ENCODE measurements at places on chromosomes 7 and 10. TPM values are rescaled to one million over a fixed set of nuclear protein-coding genes. Genes with fewer than 3 reads are reported as not detected.

- no peak overlapping the region for H3K4me3 ChIP-seq
- H3K4me1 ChIP-seq, result peaks cover 9% of the 10 kb centered on the region
- peak; percentile 81 for DNase-seq
- peaks cover 7% of the 10 kb centered on the region for H3K27me3 ChIP-seq
These were observed 140.1 kb downstream of the ACTR3B start for GRCh38 chr7:152899548-152900109.

DNA sequence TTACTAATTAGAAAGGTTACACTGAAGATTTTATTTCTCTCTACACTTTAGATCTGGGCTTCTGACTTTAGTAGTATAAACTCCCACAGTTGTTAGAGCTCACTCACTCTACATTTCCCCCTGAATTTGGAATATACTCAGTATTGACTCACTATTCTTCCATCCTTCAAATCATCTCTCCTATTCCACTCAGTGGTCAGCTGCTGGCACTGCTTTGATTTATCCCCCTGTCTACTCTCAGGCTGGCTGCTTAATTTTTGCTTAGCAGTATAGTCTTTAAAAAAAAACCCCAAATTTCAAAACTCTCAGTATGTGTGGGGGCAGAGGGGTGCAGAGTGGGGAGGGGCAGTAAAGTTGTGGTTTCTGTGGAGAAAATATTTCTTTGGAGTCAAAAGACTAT is 68.9 kb downstream of the CDK6 start:
- H3K4me3 ChIP-seq, result no peak overlapping the region
- H3K27ac ChIP-seq, result no peak overlapping the region
- no peaks in the 10 kb centered on the region for H3K36me3 ChIP-seq
- H3K27me3 ChIP-seq, result no peaks in the 10 kb centered on the region
- no peak for DNase-seq

- no peaks in the 10 kb centered on the region for H3K36me3 ChIP-seq
- H3K4me1 ChIP-seq, result no peaks in the 10 kb centered on the region
- no peak overlapping the region for H3K4me3 ChIP-seq
- no peak overlapping the region for H3K27ac ChIP-seq
- DNase-seq, result no peak
These were observed 62.9 kb downstream of the SYPL1 start for GRCh38 chr7:106049139-106049752.

DNA sequence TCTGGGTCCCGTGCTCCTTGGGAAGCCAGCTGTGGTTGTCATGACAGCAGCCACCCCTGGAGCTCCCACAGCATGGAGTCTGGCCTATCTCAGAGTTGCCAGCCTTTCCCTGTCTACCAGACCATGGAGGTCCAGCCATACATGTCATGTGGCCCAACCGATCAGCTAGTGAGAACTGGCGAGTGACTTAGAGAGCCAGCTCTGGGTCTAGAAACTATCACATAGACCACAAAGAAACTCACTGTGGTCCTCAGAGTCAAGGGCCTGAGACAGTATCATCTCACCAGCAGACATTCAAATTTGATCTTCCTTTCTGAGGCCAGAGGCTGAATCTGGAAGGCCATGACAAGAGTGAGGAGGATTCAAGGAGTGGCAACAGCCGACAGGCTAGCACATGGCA is 223.3 kb upstream of the GPR26 start:
- H3K27me3 ChIP-seq, result no peaks in the 10 kb centered on the region
- DNase-seq, result no peak
- no peak overlapping the region for H3K4me3 ChIP-seq
- H3K36me3 ChIP-seq, result no peaks in the 10 kb centered on the region

GRCh38 chr7:138257459-138258196 is 181.4 kb downstream of the AKR1D1 start:
- DNase-seq, result no peak
- no peak overlapping the region for H3K4me3 ChIP-seq
- no peaks in the 10 kb centered on the region for H3K27me3 ChIP-seq
- H3K4me1 ChIP-seq, result peaks cover 5% of the 10 kb centered on the region

- H3K4me1 ChIP-seq, result peaks cover 28% of the 10 kb centered on the region
These were observed 822 bp downstream of the SHOC2 start for GRCh38 chr10:110919971-110920881.

- H3K4me1 ChIP-seq, result peaks cover 26% of the 10 kb centered on the region
- no peaks in the 10 kb centered on the region for H3K36me3 ChIP-seq
- H3K4me3 ChIP-seq, result no peak overlapping the region
- no peak overlapping the region for H3K27ac ChIP-seq
These were observed 90.8 kb downstream of the FOXL3 start for GRCh38 chr7:380711-381210.

GRCh38 chr10:64175271-64175962 is 654.2 kb downstream of the REEP3 start:
- H3K36me3 ChIP-seq, result no peaks in the 10 kb centered on the region
- H3K27me3 ChIP-seq, result no peaks in the 10 kb centered on the region
- no peak for DNase-seq

DNA sequence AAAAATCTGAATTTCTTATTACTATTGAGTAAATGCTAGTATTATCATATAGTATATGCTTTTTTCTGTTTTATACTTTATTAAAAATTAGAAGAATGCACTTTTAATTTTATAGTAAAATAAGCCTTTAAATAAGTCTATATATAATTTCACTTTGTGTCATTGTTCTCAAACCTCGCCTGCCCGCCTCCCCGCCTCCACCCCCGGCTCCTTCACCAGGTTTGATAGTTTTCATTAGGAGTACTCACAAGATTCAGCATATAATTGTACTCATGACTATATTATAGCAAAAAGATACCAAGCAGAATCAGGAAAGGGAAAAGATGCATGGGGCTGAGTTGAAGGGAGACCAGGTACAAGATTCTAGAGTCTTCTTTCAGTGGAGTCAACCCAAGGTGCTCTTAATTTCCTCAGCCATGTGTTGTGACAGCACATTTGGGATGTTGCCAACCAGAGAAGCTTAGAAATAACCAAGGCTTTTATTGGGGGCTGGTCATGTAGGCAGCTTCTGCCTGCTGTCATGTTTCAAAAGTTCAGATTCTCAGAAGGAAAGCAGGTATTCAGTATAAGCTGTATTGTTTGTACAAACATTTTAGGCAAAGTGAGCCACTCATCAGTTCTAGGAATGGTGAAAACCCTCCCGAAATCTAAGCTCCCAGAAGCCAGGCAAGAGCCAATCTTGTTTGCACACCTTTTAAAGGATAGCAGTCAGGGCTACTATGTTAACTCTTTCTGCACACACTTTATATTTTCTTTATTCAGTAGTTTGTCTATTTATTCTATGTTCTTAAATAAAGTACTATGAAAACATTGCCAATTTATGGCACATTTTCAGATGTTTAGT is 12.3 kb downstream of the NHLRC2 start:
- no peaks in the 10 kb centered on the region for H3K4me1 ChIP-seq
- H3K27me3 ChIP-seq, result no peaks in the 10 kb centered on the region
- no peak for DNase-seq
- peaks cover 3% of the 10 kb centered on the region for H3K36me3 ChIP-seq
- no peak overlapping the region for H3K4me3 ChIP-seq
- no peak overlapping the region for H3K27ac ChIP-seq

GRCh38 chr10:51999096-51999495 is 299.7 kb upstream of the CSTF2T start:
- H3K27me3 ChIP-seq, result no peaks in the 10 kb centered on the region
- no peak overlapping the region for H3K4me3 ChIP-seq
- DNase-seq, result no peak

DNA sequence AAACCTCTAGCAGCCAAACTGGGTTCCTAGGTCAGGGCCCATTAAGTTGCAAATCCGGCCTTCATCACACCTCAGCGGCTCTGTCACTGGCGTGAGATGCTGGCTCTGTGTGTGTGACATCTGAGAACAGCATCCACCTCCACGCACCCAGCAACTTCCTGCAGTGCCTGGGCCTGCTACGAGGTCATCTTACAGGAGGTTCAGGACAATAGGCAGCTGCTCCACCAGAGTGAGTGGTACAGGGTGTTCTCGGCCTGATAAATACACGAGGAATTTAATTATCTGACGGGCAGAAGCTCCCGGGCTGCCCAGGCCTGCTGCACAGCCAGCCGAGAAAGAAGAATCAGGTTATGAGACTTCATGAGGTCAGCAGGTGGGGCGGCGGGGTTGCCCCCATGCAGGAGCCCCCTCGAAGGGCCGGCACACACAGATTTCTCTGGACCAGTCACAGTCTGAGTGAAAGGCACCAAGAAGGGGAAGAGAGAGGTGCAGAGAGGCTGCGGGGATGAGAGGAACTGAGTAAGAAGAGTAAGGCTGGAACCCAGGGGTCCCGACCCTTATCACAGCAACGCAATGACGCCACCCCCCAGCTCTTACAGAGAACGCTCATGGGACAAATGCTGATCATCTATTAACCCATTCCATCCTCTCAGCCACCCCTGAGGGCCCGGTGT is 49.3 kb downstream of the CALML3 start:
- no peaks in the 10 kb centered on the region for H3K27me3 ChIP-seq
- no peaks in the 10 kb centered on the region for H3K36me3 ChIP-seq
- no peak overlapping the region for H3K4me3 ChIP-seq
- no peaks in the 10 kb centered on the region for H3K4me1 ChIP-seq

DNA sequence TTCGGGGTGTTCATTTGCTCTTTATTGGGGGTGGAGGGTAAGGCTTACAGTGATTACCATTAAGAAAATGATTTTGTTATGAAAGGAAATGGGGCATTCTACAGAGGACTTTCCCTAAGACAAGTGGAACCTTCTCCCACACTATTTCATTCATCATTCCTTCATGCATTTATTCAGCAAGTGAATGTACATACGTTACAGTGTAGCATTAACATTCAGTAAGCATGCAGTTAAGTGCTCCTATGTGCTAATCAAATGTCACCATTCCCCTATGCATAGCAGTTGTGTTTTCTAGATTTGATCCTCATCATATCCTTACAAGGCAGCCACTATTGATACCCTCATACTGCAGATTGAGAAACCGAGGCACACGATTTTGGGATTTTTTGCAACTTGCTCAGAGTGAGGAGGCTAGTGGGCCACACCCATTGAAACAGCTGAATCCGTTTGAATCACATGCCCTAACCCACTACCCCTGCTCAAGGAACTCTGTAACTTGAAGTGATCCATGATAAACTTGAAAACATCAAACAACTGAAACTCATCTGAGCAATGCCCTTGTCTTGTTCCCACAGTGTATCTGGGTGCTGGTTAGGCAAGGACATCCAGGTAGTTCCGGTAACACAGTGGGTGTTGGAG is 16.7 kb downstream of the INSYN2A start:
- no peak overlapping the region for H3K27ac ChIP-seq
- no peaks in the 10 kb centered on the region for H3K4me1 ChIP-seq
- H3K36me3 ChIP-seq, result no peaks in the 10 kb centered on the region
- no peaks in the 10 kb centered on the region for H3K27me3 ChIP-seq
- H3K4me3 ChIP-seq, result no peak overlapping the region

DNA sequence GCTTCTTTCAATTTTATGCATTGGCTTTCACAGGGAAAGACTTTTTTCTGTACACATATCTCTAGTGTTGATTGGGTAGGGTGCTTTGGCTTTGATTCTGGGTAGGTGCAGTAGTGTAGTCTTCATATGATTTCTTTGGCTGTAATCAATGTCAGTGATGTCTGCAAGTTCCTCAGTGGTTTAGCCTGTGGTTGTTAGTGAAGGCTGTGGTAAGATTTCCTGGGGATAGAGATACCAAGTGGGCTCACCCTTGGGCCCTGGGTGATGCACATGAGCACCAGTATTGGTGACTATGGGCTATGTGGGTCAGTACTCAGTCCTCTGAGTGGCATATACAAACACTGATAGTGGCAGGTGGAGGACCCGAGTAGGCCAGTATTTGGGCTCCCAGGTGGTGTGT is 13.0 kb downstream of the GIMAP8 start:
- DNase-seq, result no peak
- H3K4me3 ChIP-seq, result no peak overlapping the region
- peaks cover 3% of the 10 kb centered on the region for H3K36me3 ChIP-seq
- H3K27ac ChIP-seq, result no peak overlapping the region
- no peaks in the 10 kb centered on the region for H3K27me3 ChIP-seq

GRCh38 chr10:70753026-70753663 is 32.0 kb downstream of the TBATA start:
- no peak overlapping the region for H3K27ac ChIP-seq
- H3K4me1 ChIP-seq, result peaks cover 3% of the 10 kb centered on the region
- peak; percentile 51 for DNase-seq

DNA sequence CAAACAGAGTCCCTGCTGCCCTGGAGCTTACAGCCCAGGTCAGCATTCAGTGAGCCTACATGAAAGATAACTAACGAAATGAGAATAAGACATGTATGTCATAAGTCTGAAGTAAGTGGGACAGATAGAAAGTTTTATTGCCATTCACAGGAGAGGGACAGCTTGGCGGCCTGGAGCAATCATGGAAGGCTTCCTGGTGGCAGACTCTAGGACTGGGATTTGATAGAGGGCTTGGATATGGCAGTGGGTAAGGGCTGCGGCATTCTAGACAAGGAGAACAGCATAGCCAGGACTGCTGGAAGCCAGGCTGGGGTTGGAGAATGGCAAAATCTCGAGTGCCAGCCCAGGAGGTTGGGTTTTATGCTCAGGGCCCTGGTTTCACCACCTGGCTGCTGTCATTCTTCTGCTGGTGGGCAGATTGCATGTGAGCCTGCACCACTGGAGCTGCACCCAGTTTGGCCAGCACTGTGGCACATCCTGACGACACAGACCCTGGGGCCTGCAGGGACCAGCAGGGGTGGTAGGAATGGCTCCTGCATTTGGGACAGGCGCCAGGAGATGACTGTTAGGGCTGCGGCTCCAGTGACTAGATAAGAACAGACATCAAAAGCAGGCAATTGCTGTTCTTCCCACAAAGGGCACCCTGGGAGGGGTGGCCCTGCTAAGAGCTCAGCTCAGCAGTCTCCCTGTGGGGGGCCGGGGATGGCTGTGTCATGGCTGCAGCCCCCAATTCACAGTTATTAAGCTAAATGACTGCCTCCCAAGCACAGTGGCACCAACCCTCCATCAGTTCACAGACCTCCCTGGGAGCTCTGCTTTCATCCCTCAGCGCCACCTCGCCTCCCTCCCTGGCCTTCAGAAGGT is 161.1 kb downstream of the RPS24 start:
- DNase-seq, result no peak
- no peak overlapping the region for H3K27ac ChIP-seq
- H3K4me3 ChIP-seq, result no peak overlapping the region
- H3K4me1 ChIP-seq, result no peaks in the 10 kb centered on the region
- no peaks in the 10 kb centered on the region for H3K27me3 ChIP-seq

- no peak overlapping the region for H3K27ac ChIP-seq
- no peak for DNase-seq
These were observed 469.9 kb downstream of the CCSER2 start for GRCh38 chr10:84798312-84798711.

- H3K36me3 ChIP-seq, result peaks cover 100% of the 10 kb centered on the region
- H3K27me3 ChIP-seq, result no peaks in the 10 kb centered on the region
- H3K4me1 ChIP-seq, result no peaks in the 10 kb centered on the region
- no peak for DNase-seq
These were observed 31.5 kb downstream of the TMEM248 start for GRCh38 chr7:66952343-66953043.

GRCh38 chr10:24883176-24883575 is 69.2 kb downstream of the PRTFDC1 start:
- H3K4me3 ChIP-seq, result no peak overlapping the region
- H3K36me3 ChIP-seq, result no peaks in the 10 kb centered on the region
- peaks cover 7% of the 10 kb centered on the region for H3K4me1 ChIP-seq
- no peak for DNase-seq

GRCh38 chr7:76044375-76044865 is 3.4 kb downstream of the STYXL1 start:
- no peak for DNase-seq
- no peak overlapping the region for H3K4me3 ChIP-seq
- H3K27ac ChIP-seq, result no peak overlapping the region
- H3K27me3 ChIP-seq, result no peaks in the 10 kb centered on the region
- H3K36me3 ChIP-seq, result no peaks in the 10 kb centered on the region

Gene MYL10
- total RNA-seq, result not detected

Gene LIPK
- not detected for total RNA-seq

Gene C10orf67
- 1.6 TPM for total RNA-seq

Gene SYT15
- total RNA-seq, result 45.4 TPM

Gene C10orf105
- 0.52 TPM for total RNA-seq

Gene PKD2L1
- 2.1 TPM for total RNA-seq

Gene VPS37D
- 1.4 TPM for total RNA-seq

Gene DRGX
- not detected for total RNA-seq

Gene POMZP3
- total RNA-seq, result 12.0 TPM

Measured in upper lobe of right lung (tissue), 1 donor.